ENCODE measurements at places on chromosomes 2 and 18.
A peak's percentile ranks its signal among the peaks of the same experiment; 100 is the strongest.

GRCh38 chr2:69946351-69947324 lies 14.8 kb downstream of the ASPRV1 start:
- DNase-seq: peak; percentile 9

GRCh38 chr2:29817801-29818680 lies 103.3 kb downstream of the ALK start:
- no peak for DNase-seq

- DNase-seq: no peak
Measured at GRCh38 chr2:61995515-61995914, 90.0 kb downstream of the COMMD1 start.

- DNase-seq: no peak
Measured at GRCh38 chr2:135169900-135170753, 118.0 kb downstream of the RAB3GAP1 start.

GRCh38 chr2:159450180-159450579 lies 163.7 kb upstream of the WDSUB1 start:
- DNase-seq: no peak

- DNase-seq: no peak
Measured at GRCh38 chr2:70975237-70975636, 3.2 kb upstream of the ANKRD53 start.

DNA sequence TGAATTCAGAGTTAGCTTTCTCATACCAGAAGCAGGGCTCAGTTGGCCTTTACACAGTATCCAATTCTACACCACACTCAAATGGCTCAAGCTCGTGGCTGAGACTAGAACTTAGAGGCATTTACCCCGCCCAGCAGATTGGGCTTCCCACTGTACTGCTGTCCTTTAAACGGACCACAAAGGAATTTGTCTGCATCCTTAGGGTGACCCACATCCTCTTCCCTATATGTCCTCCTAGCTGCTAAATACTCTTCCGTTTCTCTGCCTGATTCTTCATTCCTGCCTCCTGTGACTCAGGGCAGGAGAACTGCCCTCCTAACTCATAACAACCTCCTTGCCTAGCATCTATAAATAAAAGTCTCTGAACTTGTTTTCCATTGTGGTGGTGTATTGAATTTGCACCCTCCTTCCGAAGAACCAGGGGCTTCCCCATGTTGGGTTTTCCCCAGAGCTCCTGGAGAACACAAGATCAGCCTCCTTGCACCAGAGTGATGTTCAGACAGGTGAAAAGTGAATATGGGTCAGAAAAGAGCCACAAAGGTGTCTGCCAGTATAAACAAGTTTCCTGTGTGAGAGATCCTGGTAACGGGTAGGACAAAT lies 32.0 kb upstream of the MC4R start:
- no peak for DNase-seq

GRCh38 chr2:197827618-197828017 lies 23.2 kb downstream of the PLCL1 start:
- no peak for DNase-seq

DNA sequence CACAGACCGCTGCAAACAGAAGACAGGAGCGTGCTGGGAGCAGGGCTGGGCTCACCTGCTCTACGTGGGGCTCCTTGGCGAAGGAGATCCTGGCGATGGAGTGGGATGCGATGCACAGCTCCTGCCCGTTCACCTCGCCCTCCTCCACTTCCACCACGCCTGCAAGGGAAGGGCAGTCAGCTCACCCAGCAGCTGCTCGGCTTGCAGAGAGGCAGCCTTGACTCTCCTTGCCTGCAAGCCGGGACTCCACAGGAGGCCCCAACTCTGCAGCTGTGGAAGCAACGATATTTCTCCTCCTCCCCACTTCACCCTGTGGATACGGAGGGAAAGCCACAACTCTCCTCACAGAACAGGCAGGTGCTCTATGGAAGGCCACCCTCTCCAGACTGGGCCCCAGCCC lies 35.1 kb downstream of the THAP4 start:
- DNase-seq: no peak
